ENCODE measurements at places on chromosomes 3 and 15.

DNA sequence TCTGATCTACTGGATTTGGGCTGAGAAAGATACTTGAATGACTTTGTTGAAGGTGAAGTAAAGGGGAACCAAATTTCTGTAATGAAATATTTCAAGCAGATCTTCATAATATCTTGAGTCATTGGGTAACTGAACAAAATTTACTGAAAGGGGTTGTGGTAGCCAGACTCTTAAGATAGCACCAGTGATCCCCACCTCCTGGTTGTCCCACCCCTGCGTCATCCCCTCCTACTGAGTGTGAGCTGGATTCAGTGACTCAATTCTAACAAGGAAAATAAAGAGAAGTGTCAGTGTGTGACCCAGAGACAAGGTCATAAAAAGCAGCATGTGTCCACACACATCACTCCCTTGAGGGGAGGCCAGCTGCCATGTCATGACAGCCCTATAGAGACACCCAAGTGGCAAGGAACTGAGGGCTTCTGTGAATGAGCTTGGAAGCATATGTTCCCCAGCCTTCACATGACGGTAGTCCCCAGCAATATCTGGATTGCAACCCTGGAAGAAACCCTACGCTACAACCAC is 107.1 kb downstream of the MECOM start:
- DNase-seq: no peak

- DNase-seq: no peak
These were observed 149.1 kb upstream of the HACD2 start for GRCh38 chr3:123733805-123734526.

DNA sequence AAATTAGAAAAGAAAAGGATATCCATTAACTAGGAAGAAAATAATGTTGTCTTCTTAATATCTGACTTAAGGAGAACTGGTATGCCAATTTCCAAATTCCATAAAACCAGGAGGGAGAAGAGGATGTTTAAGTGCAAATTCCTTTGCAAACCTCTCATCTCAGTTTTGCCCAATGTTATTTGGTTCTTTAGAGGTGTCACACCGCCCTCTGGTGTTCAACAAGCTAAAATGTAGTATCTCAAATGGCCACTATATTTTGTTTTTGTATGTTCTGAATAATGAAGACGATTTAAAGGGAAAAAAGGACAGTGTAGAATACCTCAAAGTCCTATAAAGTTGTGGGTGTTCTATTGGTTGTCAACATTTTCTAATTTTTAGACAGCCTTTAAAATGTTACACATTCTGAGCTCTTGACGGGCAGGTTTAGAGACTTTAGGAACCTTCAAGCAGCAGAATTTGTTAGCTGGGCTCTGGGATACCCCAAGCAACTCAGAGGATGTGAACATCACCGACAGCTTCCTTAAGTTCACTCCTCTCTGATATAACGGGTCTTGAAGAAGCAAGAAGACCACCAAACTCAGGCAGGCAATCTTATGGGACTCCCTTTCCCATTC is 458.3 kb downstream of the MFSD1 start:
- DNase-seq: no peak

- no peak for DNase-seq
These were observed 1225.7 kb downstream of the OTOL1 start for GRCh38 chr3:162722337-162722736.

DNA sequence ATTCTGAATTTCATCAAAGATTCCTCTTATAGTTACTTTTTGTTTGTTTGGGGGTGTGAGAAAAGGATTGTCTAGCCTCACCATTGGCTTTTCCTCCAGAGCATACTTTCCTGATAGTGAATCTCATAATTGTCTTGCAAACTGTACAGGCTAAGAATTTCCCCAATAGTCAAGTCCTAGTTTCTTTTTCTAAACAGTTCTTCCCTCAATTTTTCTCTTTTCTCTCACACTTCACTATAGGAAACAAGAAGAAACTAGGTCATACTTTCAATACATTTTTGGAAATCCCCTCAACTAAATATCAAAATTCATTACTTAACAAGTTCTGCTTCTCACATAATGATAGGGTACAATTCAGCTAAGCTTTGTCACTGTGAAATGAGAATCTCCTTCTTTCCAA is 241.9 kb downstream of the IL20RB start:
- DNase-seq: no peak

- DNase-seq: no peak
These were observed 93.0 kb upstream of the LPP start for GRCh38 chr3:188060840-188061544.

DNA sequence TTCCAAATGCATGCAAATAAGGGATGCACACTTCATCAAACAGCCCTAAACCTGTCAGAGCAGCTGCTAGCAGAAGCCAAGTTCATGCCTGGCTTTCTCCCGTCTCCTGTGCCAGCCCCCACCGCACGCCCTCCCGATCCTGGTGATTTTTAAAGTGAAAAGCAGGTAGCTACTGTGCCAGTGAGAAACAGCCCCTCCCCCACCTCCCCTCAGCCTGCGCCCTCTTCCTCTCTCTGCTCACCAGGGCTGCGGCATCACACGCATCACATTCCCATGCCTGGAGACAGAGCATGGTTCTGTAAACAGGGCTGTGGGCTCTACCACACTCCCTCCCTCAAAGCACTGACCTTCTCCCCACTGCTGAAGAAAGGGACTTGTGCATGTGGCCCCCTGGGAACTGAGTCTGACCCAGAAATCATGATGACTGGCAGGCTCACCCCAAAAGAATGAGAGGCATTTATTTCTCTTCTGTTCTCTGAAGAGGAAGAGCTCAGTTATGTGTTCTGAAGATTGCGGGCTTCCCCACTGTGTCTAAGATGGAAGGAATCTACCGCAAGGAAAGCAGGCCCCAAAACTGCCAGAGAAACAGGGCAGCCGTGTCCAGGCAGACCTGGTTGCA is 14.5 kb upstream of the SLC6A1 start:
- DNase-seq: no peak

DNA sequence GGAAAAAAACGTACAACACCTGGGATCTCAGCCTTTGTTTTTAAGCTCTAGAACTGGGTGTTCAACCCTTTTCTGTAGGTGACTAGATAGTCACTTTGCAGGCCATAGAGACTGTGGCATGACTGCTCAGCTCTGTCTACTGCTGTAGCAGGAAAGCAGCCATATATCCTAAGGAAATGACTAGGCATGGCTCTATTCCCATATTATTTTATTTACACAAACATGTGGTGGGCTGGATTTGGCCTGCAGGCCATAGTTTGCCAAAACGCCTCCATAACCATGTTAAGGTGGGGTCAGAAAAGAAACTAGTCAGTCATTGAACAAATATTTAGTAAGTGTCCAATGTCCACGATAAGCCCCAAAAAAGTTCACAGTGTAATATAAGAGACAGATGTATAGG is 452.5 kb downstream of the MCTP2 start:
- no peak for DNase-seq

- DNase-seq: no peak
These were observed 7.8 kb downstream of the C3orf18 start for GRCh38 chr3:50559702-50560101.

GRCh38 chr3:26634601-26635000 is 12.0 kb downstream of the LRRC3B start:
- DNase-seq: no peak

- DNase-seq: no peak
These were observed 27.0 kb downstream of the CRYGS start for GRCh38 chr3:186517218-186517617.

DNA sequence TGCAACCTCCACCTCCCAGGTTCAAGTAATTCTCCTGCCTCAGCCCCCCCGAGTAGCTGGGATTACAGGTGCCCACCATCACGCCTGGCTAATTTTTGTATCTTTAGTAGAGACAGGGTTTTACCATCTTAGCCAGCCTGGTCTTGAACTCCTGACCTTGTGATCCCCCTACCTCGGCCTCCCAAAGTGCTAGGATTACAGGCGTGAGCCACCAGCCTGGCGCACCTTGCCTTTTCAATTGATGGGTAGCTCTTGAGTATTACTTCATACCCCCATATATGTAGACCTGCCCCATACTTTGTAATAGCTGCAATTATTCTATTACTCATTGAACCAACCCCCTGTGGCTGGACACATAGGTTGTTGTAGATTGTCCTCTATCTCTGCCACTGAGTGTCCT is 101.3 kb downstream of the LRRK1 start:
- DNase-seq: no peak

DNA sequence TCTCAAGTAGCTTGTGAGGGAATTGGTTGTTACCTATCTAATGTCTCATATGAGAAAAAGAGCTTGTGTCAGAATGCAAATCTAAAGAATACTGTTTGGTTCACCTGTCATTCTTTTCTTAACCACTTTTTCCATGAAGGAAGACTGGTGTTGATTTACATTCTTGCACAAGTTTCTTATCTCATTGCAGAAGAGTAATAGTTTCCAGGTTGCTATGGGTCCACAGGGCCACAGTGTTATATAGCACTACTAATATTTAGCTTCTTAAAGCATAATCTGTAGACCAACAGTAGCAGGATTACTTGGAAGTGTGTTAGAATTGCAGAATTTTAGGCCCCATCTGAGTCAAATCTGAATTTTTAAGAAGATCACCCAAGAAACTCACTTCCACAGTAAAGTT is 697.5 kb downstream of the GBE1 start:
- no peak for DNase-seq

DNA sequence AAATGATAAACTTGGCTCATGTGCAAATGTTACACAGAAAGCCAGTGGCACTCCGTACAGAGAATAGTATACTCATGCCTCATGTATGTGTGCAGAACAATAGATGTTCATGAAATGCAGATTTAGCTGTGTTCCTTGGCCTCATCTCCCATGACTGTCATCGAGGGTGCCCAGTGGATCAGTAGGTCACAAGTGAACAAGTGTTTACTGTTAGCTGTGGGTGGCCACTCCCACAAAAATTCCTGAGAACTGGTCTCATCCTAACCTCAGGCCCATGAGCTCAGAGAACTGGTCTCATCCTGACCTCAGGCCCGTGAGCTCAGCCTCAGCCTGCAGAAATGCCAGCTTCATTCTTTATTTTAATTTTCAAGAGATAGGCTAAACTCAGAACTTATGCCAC is 124.1 kb downstream of the GADL1 start:
- no peak for DNase-seq

DNA sequence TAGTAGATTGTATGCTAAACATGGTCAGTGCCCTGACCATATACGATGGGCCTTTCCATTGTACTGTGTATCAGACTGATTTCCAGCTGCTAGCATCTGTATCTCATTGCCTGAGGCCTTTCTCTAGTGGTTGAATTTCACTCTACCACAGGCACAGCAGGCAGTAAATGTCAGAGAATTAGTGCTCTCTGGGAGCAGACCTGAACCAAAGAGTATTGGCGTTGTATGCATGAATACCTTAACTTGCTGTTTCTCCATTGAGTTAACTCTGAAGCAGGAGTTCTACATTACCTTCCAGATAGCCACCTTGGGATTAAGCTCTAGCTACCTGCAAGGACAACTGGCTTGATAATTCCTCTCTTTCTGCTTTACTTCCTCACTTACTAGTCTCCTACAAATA is 439.2 kb upstream of the EPHA3 start:
- DNase-seq: no peak

- no peak for DNase-seq
These were observed 17.9 kb upstream of the FAM81A start for GRCh38 chr15:59420108-59420507.

DNA sequence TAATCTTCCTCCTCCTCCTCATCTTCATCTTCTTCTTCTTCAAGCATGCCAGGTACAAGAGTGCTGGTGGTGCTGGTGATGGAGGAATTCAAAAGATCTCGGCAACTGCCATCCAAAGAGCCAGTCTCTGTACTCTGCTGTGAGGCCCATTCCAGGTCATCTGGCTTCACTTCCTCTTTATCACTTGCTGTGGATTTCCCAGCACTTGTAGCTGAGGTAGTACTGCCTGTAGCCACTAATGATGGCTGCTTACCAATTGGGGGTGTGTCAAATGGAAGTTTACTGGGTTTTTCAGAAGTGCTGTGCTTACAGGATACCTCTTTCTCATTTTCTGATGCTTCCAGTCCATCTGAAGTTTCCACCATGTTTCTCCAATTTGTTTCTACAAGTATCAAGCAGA is 28.8 kb upstream of the SHC4 start:
- DNase-seq: no peak

DNA sequence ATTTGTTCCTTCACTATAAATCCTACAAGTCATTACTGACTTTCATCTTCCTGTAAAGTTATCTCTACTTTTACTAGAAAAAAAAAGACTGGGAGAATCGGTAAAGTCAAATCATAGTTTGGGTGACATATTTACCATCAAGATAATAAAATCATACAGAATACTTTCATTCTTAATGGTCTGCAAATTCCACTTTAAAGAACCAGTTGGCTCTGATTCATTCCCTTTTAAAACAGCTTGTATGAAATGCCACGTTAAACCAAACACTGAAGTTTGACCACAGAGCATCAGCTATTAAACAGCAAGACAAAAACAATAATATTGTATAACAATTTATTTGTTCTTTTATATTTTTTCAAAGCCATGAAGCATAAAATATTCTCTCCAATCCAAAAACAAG is 100.7 kb downstream of the FBN1 start:
- DNase-seq: no peak

DNA sequence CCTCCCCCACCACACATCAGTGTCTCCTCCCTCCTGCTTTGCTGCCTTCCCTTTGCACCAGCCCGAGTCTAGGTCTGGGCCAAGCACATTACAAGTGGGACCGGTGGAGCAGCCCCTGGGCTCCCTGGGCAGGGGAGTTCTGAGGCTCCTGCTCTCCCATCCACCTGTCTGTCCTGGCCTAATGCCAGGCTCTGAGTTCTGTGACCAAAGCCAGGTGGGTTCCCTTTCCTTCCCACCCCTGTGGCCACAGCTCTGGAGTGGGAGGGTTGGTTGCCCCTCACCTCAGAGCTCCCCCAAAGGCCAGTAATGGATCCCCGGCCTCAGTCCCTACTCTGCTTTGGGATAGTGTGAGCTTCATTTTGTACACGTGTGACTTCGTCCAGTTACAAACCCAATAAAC is 2.3 kb upstream of the ABCF3 start:
- DNase-seq: no peak

GRCh38 chr15:31216215-31216911 is 110.3 kb upstream of the KLF13 start:
- no peak for DNase-seq

- no peak for DNase-seq
These were observed 81.2 kb downstream of the CHD2 start for GRCh38 chr15:92981333-92981732.

- DNase-seq: no peak
These were observed 167.3 kb downstream of the FAM43A start for GRCh38 chr3:194852831-194853508.

DNA sequence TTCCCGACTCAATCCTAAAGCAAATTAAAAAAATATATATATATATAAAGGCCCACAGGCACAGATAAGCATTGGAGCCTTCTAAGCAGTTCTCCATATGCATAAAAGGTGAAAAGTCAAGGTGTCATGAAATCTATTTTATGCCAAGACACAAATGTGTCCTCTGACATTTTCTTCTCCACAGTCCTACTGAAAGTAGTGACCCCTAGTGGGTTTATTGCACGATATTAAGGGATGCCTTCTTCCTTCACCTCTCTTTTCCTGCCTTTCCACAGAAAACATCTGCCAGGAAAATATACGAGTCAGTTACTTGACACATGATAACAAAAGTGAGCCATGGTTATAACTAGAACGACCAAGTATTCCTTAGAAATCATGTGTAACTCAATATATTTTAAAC is 303.2 kb downstream of the TIGIT start:
- DNase-seq: no peak

Data from stimulated activated CD8-positive, alpha-beta memory T cell treated with anti-CD3 and anti-CD28 coated beads, Interleukin-4, amount 100 ng/mL, for 1 hour (primary cell).